EH (cell line): ENCODE measurements at places on chromosomes 1 and 21.

DNA sequence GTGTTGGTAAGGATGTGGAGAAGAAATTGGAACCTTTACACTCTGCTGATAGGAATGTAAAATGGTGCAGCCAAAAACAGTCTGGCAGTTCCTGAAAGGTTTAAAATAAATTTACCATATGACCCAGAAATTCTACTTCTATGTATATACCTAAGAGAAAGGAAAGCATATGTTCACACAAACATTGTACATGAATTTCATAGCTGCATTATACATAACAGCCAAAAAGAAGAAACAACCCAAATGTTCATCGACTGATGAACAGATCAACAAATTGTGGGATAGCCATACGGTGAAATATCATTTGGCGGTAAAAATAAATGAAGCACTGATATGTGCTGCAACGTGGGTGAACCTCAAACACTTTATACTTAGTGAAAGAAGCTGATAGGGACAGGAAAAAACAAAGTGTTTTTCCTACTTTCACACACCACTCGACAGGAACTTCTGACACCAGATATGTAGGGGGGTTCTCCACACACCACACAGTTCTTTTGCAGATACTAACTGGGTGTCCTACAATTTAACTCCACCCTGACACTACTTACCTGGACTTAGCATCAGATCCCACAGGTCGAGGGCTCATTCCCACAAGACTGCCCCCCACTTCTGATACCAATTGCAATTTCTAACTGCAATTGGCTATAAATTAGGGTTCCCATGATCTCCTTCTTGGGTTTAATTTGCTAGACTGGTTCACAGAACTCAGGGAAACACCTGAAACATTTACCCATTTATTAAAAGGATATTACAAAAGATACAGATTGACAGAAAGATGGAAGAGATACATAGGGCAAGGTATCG lies 35.9 kb upstream of the ZNF326 start:
- DNase-seq: no peak

GRCh38 chr1:223230161-223230881 lies 87.3 kb upstream of the TLR5 start:
- peak; percentile 91 for DNase-seq

- peak; percentile 45 for DNase-seq
Observed at GRCh38 chr1:149927056-149927562, 494 bp downstream of the SF3B4 start.

GRCh38 chr1:5998051-5998905 lies 6.1 kb upstream of the NPHP4 start:
- DNase-seq: no peak

DNA sequence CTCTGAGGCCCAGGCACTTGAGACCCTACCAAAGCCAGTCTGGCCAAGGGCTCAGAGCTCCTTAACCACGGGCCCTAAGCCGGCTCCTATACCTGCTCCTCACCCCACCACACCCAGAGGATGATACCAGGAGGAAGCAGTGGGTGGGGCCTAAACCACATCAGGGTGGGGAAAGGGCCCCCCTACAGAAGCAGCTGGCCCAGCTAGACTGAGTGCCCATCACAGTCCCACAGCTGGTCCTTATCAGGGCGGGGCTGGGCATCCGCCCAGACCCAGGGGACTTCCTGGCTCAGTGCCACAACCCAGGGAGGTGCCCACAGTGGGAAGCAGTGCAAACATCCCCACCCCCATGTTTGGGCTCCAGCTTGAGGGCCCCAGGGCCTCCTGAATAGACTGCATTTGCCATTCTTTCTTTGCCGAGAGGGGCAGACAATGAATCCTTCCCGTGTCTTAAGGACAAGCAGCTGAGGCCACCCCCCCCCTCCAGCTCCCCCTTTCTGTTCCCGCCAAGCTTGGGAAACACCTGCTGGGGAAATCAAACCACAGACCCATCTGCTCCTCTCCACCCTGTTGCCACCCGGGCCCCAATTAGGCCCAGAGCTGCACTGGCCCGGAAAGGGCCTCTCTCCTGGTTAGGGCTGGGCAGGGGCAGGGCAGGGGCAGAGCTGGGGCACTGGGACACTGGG lies 6.2 kb downstream of the E2F2 start:
- DNase-seq: no peak

DNA sequence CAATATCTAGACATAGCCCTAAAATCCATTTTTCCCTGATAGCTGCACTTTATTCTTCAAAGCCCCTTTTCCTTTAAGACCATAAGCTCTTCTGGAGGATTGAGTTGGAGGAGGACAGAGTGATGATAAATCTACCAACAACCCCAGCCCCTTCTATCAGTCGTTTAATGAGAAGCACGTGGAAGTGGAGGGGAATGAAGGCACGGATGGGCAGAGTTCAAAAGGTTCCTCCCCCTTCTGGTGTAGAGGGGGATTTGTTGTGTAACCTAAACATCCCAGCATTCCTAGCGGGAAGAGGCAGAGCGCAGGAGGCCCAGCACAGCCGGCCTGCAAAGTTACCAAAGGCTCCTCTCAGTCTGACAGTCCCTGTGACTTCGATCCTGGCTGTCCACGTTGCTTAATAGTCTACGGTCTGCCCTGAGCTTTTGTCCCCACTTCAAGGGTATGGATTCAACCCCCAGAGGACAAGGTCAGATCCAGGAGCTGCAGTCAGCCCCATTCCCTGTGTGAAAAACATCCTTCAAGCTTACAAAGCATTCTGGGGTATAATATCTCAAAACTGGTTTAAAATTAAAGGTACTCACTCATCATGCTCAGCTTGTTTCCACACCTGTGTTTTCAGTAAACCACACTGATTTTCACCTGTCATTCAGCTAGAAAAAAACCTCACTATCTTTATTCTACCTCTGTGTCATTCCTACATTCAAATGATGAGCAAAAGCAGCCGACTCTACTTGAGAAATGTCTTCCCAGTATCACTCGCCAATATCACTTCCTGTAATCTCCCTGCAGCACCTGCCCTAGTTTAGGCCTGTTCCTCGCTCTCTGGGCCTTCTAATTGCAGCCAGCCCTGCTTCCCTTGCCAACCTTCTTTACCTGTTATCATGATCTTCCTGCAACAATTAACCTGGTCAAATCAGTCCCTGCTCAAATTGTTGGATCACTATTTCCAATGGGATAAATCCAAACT lies 117.9 kb downstream of the PLPP3 start:
- DNase-seq: no peak
